Upper lobe of right lung (tissue), 1 donor: ENCODE measurements at places on chromosomes 1 and 21. TPM values are rescaled to one million over a fixed set of nuclear protein-coding genes. Genes with fewer than 3 reads are reported as not detected.

DNA sequence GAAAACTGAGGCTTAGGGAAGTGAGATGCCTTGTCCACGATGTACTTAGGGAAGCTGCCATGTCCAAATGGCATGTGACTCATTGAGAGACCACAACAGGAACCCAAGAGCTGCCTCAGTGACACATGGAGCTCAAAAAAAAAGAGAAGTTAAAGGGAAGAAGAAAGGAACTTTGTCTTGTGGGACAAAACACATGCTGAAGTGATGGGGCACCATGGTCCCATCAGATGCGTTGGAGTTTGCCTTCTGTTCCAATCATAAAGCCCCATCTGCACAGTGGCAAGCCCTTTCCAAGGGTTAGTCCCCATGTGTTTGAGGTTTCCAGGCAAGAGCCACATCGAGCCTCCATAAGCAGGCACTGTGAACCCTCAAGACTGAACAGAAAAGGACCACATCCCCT, 8.0 kb downstream of the MED8 start:
- DNase-seq, result no peak

- no peak for DNase-seq
Observed at GRCh38 chr1:27522432-27523336, 32.7 kb upstream of the WASF2 start.

The RPL11 gene
- 895 TPM for total RNA-seq

DNA sequence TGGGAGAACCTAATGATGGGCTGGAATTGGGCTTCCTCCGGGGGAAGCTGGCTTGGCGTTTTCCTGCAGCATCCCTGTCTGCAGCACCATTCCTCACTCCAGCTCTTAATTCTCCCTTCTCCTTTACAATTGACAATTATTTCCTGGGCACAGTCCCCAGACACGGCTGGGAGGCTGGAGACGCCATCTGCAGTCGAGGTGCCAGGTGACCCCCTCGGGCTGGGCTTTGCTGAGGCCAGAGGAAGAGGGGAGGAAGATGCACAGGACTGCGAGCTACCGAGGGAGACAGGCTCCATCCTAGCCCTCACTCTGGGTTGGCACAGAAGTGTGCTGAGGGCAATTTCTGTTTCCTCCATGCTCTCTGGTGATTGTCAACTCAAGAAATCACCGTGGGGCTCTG, 453.8 kb downstream of the PTPRU start:
- peak; percentile 34 for DNase-seq

The ERRFI1 gene
- 92.8 TPM for total RNA-seq

DNA sequence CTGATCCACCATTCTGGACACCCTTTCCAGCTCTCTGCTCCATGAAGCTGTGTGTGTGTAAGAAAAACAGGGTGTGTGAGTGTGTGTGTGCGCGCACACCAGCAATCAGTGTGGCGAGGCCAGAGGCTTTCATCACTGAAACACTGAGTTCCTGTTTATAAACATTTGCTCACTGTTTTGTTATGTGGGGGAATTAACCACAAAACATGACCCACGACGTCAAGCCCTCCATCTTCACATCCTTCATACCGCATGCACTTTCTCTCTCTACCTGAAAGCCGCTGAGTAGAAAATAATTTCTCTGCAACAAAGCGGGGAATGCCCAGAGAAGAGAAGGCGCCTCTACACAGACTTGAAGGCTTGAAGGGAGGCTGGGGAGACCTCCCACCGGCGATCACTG, 148.9 kb upstream of the IRF2BP2 start:
- DNase-seq, result no peak

GRCh38 chr1:35575416-35575958, 2.4 kb downstream of the TFAP2E start:
- DNase-seq, result no peak

The KRTAP10-6 gene
- total RNA-seq, result not detected

GRCh38 chr1:206772243-206772937, at the start of gene IL10:
Gene IL10, minus strand, starts transcription at chr1:206772494. Its CDS starts 59 bp downstream, at chr1:206772435.
- no peak for DNase-seq

GRCh38 chr1:187294421-187295201, 465.9 kb downstream of the PLA2G4A start:
- no peak for DNase-seq

DNA sequence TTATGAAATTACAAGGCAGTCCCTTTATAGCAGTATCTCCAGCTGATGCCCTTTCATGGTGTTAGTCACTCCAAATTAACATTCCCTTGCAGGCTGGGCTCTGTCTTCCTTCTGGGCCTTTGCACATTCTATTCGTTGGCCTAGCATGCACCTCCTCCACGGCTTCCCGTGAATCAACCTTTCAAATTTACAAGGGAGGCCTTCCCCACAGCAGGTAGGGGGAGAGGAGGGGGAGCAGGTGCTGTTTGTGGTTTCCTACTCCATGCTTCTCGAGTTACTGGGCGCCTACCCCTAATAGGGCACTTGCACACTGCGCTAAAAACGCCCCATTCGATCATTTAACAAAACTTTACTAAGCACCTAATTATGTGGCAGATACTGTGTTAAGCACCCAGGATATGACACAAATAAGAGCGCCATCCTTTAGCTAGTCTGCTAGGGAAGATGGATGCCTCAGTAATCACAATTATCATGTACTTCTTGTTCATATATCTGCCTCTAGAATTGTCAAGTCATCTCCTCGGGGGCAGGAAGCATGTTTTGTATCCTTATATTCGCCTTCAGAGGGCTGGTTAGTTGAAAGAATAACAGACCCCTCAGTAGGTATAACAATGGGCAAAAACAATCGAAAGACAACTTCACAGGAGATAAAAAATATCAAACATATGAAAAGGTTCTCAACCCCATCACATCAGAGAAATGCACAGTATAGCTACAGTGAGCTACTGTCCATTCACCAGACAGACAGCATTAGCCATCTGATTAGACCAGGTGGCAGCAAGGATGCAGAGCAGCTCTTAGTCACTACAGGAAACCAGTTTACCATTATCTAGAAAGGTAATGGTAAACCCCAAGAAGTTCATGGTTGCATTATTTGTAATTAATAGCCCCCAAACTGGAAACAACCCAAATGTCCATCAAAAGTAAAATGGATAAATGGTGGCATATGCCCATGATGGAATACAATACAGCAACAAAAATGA, 1.7 kb upstream of the ADAR start:
- no peak for DNase-seq

The UBXN10 gene
- total RNA-seq, result 0.87 TPM

DNA sequence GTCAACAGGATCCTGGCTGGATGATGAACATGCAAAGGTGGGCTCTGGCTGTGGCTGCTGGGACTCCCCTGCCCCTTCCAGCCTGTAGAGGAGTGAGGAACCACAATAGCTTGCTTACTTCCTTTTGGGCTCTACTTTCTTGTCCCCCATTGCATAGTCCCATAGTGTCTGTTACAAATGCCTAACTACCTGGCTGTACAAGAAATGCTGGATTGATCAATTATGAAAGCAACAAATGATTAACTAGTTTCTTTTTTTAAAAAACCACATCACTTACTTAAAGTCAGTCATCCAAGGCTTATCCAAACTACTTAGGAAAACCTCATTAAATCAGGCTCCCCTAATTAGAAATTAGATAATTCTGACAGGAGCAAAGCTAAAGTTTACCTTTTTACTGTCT, 514.1 kb upstream of the PKN2 start:
- no peak for DNase-seq

The RBP7 gene
- 8.7 TPM for total RNA-seq

GRCh38 chr1:50949286-50949982, 10.6 kb downstream of the FAF1 start:
- no peak for DNase-seq

DNA sequence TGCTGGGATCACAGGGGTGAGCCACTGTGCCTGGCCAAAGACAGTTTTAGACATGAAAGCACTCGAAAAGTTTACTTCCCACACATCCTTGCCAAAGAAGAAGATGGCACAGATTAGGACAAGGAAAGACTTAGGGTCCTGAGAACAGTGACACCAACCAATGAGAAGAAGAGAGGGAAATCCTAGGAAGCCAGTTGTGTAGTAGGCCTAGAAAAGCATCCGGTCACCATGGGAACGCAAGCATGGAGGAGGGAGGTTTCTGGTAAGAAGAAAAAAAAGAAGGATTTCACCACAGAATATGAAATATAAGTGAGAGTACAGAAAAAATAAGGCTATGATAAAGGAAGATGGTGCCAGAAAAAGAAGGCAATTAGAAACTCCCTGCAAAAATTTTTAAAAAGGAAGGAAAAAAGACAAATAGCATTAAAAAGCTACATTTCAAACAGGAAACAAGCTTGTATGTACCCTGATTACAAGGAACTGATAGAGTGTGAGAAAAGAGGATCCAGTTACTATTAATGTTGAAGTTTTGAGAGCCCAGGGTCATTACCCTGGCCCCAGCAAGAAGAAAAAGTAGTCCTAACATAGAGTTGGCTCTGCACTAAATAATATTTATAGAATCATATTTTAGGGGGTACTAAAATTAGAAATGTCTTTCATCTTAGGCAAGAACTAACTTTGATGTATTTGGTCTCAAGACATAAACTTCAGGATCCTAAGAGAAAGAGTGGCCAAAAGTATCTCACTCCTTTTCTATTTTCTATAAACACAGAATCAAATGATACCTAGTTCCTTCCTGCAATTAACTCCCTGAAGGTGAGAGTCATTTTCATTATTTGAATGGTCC, 16.1 kb downstream of the DIPK1A start:
- DNase-seq, result no peak

DNA sequence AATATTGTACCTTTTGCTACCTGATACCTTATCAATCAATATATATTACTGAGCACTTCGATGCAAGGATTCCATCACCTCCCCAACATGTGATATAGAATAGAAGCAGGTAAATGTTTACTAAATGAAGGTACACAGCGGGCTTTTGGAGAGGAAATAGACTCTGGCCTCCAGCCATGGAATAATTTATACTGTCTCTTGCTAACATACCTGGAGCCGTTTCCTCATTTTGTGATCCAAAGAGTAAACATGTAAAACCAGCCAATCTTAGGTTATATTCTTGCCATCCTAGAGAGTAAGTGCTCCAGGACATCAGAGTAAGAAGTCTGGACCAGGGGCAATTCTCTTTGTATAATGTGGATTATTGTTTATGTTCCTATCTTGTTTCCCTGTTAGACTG, 39.4 kb downstream of the NDUFS5 start:
- DNase-seq, result no peak

- DNase-seq, result no peak
Observed at GRCh38 chr1:6239950-6240768, 3.8 kb upstream of the HES3 start.

DNA sequence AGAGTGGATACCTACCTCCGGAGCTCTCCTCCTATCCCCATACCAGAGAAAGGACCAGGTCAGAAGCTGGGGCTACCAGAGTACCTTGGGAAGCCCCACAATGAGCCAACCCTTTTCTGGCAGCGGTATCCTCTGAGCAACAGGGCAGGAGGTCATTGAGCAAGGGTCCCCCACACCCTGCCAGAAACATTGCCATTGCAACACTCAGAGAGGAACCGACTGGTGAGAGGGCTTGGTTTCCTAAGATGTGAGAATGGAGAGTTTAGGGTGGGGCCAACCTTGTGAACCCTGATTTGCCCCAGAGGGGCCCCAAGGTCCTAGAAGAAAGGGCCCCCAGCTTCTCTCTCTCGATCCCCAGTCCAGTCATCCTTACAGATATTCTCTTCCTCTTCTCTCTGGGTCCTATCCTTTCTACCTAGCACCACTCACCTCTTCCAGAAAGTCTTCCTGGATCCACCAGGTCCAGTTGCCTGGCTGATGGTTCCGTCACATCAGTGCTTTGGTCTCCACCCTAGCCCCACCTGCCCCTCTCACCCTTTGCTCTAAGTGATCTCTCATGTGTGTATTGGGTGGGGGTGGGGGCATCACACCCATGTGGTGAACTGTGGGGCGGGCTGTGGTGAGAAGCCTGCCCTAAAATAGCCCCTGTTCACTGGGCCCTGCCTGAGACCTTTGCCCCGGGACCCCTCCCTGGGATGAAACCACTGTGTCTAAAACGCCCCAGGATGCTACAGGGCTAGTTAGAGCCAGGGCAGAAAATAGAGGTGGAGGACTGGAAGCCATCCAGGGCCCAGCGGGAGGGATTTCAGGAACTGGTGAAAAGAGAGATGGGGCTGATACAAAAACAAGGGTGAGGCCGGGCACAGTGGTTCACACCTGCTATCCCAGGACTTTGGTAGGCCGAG, 8.7 kb downstream of the FGR start:
- DNase-seq, result no peak
